GM13976 (cell line): ENCODE measurements at places on chromosomes 2 and 18.

GRCh38 chr18:59050661-59051057, 89.0 kb upstream of the SEC11C start:
- DNase-seq, result no peak

DNA sequence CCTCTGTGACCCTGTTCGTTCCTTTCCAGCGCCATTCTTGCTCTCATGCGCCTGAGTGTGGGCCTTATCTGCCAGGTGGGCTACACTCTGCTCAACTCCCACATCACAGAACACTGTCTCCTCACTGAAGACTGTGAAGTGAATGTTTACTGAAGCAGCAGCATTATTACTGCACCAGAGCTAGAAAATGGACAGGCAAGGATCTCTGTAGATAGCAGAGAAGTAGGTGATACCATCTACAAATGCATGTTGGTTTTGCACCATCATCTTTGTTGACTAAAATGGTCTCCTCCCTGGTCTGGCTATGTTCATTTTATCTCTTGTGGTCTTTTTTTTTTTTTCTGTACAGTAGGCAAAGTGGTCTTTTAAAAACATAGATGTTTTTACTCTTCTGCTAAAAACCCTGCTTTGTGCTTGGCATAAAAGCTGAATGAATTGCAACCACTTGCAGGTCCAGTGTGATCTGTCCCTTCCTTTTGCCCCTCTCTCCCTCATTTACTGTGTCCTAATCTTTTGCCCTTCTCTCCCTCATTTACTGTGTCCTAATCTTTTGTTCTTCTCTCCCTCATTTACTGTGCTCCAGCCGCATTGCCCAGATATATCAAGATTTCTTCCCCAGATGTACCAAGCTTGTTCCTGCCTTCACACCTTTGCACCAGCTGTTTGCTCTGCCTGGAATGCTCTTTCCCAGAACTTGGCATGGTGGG, 35.4 kb downstream of the BABAM2 start:
- DNase-seq, result no peak

- DNase-seq, result no peak
Observed at GRCh38 chr18:74425161-74425560, 31.9 kb downstream of the DIPK1C start.

DNA sequence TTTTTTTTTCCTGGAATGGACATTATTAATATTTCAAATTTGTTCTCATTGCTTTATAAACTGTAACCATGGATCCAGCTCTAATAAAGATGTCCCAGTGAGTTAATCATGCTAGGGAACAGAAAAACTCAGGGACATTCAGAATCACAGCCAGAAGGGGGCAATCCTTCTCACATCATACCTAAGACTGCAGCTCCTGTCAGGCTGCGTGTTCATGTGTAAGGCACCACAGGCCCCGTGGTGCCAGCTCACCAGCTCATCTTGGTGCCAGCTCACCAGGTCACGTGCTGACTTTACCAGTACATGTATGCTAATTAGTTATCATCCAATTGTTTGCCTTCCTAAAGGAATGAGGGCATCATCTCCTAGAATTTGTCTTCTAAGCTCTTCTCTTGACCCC, 84.7 kb upstream of the NEDD4L start:
- peak; percentile 43 for DNase-seq

GRCh38 chr2:196131384-196131937, 39.9 kb downstream of the STK17B start:
- no peak for DNase-seq

- no peak for DNase-seq
Observed at GRCh38 chr2:123380370-123380935, 644.6 kb upstream of the CNTNAP5 start.

- no peak for DNase-seq
Observed at GRCh38 chr2:145824384-145824783, 1304.5 kb upstream of the ZEB2 start.

DNA sequence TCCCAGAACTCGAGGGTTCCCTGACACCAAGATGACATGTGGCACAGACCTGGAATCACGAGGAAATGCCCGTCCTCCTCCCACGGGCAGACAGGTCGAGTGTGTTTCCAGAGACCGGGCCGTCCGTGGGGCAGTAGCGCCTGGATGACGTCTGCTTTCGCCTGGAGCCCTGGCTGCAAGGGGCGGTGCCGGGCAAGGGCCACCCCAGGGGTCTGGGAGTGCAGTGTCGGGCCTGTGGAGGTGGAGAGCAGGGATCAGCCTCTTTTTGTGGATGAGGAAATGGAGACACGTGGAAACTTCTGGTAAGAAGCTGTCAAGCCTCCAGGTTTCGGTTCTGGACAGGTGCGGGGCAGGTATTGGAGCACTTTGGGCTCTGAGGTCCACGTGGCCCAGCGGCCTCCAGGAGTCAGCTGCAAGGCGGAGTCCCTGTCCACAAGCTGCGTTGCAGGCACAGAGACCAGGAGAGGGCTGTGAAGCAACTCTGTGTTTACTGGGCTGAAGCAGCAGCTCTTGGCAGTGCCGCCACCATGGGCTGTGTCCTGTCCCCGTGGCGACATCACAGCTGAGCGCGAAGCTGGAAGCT, 25.6 kb downstream of the NFATC1 start:
- no peak for DNase-seq

- DNase-seq, result peak; percentile 75
Observed at GRCh38 chr2:169363560-169364150, 1.3 kb upstream of the LRP2 start.

DNA sequence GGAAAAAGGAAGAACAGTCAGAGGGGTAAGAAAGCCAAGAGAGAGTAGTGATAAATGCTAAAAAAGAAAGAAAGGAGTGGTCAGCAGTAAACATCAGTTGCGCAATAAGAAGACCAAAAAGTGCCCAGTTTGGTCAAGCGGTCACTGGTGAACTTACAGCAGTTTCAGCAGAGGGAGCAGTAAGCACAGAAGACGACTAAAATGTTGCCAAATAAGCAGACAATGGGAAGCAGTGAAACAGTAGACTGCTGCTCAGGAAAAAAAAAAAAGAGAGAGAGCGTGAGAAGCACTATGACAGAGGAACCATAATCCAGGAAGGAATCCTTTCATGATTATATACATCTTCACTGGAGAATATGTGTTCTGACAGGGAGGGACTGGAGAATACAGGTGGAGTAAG, 45.8 kb downstream of the DNAJC10 start:
- DNase-seq, result no peak

- DNase-seq, result peak; percentile 42
Observed at GRCh38 chr18:55069497-55069896, 110.2 kb upstream of the CCDC68 start.

- no peak for DNase-seq
Observed at GRCh38 chr2:60957224-60957623, 60.3 kb upstream of the PEX13 start.

- no peak for DNase-seq
Observed at GRCh38 chr18:23484561-23485182, 18.6 kb upstream of the RMC1 start.

GRCh38 chr2:98489971-98490962, 45.6 kb downstream of the INPP4A start:
- no peak for DNase-seq
